CMK (cell line): ENCODE measurements at places on chromosomes 4 and X.

- no peak for DNase-seq
Observed at GRCh38 chr4:7146786-7147115, 45.6 kb upstream of the SORCS2 start.

DNA sequence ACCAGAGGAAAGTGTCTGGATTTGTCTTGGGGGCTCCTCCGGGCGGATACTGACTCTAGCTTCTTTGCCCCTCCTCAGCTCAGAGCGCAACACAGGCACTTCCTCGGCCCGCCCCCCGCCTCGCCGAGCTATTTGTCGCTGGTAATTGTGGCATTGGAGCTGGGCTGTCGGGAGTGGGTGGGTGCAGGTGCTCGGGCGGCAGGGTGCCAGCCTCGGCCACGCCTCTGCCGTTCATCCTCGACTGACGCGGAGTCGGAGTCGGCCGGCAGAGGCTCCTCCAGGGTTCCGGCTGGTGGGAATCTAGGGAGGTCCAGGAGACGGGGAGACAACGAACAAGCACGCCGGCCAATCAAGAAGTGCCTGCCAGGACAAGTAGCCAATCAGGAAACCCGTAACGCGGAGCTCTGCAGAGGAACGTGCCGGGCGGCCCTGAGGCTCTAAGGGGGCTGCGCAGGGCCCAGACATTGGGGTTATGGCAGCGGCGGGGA, 3.9 kb upstream of the SYN1 start:
- DNase-seq: no peak

DNA sequence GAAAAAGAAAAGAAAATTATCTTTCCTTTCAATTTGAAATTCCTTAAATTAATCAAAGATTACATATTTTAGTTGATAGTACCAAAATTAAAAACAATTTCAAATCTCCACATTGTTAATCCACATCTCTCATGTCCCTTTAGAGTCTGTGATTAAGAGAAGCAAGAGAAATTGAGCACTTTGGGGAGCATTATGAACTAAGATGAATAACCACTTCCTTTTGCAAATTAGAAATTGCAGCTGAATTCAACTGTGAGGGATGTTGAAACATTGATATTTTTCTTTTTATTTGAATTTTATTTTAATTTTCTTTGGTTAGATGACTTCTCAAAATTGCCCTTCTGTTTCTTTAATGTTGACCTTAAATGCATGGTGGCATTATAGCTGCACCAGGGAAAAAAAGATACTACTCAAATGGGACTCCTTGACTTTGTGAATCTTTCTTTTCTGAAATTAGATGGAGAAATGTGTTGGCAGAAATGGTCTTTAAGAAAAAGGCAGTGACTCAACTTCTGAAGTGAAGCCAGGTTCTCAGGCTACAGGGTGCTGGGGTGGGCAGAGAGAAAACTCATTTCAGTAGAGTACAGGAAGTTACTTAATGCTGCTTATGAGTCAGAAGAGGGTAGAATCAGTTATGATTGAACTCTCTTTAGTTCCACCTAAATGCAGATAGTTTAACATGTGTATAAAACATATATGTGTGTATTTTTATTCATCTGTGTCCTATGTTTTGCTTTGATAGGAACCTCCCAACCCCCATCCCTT, 92.0 kb upstream of the TNIP3 start:
- no peak for DNase-seq

GRCh38 chr4:87399148-87399547, 8.2 kb upstream of the HSD17B11 start:
- no peak for DNase-seq

DNA sequence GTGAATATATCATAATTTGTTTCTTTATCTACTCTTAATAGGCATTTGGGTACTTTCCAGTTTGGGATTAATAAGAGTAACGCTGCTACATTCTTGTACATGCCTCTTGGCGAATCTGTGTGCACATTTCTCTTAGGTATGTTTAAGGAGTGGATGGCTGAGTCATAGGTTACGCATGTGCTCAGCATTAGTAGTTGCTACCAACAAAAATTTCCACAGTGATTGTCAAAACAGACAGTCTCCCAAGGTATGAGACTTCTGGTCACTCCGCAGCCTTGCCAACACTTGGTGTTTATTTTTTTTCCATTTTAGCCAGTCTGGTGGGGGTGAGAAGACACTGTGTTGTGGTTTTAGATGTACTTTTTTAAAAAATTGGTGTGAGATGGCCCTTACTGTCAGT, 44.6 kb downstream of the FGFBP1 start:
- no peak for DNase-seq

DNA sequence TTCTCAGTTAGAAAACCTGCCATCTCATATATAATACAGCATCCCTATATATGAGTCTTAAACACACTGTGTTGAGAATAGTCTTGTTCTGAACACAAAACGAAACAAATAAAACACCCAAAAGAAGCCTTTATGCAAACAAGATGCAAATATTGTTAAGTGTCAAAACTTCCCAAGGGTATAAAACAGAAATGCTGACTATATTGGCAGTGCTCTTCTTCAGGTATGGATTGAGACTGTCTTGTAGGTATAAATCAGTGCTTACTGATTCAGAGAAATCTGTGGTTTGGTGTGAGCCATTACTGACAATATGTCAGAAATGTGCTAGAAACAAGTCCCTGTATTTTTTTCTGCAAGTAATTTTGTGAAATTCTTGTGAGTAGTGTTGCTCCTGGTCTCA, 82.8 kb upstream of the CTSO start:
- no peak for DNase-seq

DNA sequence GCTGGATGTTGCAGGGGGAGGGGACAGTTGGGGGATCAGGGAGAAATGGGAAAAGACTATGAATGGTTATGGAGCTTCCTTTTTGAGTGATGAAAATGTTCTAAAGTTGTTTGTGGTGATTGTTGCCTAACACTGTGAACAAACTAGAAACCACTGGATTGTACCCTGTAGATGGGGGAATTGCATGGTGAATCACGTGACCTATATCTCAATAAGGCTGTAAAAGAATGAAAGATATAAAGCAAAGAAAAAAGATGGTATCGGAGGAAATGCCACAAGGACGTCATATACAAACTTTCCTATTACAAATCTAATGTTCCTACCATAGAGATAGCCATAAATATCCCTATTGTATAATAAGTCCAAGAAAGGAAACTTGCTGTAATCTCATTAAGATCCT, 20.6 kb upstream of the CT55 start:
- no peak for DNase-seq

- DNase-seq: no peak
Observed at GRCh38 chrX:103417933-103418332, 41.6 kb downstream of the BEX3 start.

DNA sequence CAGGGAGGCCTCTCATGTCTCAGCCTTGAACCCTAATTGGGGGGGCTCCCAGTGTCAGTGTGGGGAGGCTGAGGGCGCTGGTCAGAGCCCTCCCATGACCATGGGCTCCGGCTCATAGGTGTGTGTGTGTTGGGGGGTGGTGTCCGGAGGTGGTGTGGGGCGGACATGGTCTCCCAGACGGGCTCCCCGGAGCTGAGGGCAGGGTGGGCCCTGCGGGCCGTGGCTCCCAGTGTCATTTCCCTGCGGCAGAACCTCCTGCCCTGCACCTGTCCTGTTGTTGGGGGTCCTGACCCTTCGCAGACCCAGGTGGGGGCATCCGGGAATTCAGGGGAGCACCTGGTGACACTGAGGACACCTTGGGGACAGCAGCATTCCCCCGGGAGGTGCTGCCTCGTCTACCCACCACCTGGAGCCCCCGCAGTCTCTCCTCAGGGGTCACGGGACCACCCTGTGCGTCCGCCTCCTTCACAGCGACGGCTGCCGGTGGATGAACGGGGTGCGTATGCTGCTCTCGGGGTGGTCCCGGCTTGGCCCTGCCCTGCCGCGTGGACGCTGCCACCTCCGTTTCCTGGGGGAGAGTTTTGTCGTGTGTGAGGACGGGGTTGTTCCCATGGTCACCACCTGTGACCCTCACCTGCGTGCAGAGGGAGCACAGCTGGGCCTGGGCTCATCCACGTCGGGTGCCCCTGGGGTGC, 14.5 kb upstream of the GTPBP6 start:
- DNase-seq: no peak

DNA sequence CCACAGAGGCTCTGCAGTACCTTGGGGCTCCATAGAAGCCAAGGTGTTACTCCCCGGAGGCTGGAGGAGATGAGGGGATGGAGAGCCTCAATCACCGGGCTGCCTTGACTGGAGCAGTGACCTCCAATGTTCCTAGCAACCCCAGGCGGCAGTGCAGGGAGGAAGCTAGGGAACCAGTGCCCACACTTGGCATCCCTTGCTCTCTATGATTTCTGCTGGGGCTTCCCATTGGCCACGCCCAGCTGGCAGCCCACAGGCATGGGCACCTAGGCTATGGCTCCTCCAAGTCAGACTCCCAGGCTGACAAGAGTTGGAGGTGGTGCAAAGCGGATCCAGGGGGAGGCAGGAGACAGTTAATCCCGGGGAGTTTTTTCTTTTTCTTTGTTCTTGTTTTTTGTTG, 229.7 kb downstream of the EVC2 start:
- no peak for DNase-seq

- DNase-seq: no peak
Observed at GRCh38 chrX:114361076-114361725, 222.7 kb upstream of the HTR2C start.

GRCh38 chrX:27976284-27976683, 5.0 kb downstream of the DCAF8L1 start:
- no peak for DNase-seq

GRCh38 chr4:75099321-75099720, 166.4 kb downstream of the PARM1 start:
- no peak for DNase-seq

GRCh38 chrX:131792356-131792749, 230.7 kb upstream of the STK26 start:
- DNase-seq: no peak

- no peak for DNase-seq
Observed at GRCh38 chr4:74758551-74759145, 35.7 kb downstream of the BTC start.

DNA sequence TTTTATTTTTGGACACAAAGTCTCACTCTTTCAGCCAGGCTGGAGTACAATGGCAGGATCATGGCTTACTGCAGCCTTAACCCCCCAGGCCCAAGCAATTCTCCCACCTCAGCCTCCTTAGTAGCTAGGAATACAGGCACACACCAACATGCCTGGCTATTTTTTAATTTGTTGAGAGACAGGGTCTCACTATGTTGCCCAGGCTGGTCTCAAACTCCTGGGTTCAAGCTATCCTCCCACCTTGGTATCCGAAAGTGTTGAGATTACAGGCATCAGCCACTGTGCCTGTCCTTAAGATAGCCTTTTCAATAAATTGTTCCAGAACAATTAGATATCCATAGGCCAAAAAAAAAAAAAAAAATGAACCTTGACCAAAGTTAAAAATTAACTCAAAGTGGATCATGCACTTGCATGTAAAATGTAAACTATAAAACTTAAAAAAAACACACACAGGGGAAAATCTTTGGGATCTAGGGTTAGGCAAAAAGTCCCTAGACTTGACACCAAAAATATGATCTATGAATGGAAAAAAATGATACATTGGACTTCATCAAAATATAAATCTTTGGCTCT, 28.6 kb upstream of the NFKB1 start:
- no peak for DNase-seq

DNA sequence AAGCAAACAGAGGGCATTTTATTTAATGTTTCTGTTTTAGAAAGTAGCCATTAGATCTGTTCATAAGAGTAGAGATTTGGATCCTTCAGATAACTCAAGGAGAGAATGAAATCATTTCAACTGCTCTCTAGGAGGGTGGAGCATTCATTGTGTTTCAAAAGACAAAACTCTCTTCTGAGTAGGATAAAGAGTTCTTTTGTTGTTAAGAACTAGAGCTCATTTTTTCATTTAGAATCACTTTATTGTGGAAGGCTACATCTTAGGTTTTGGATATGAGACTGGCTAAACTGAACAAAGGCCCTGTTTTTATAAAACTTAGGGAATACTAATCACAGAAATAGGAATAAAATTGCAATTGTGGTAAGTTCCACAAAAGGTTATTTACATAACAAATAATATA, 193.9 kb upstream of the PCDH10 start:
- DNase-seq: no peak

DNA sequence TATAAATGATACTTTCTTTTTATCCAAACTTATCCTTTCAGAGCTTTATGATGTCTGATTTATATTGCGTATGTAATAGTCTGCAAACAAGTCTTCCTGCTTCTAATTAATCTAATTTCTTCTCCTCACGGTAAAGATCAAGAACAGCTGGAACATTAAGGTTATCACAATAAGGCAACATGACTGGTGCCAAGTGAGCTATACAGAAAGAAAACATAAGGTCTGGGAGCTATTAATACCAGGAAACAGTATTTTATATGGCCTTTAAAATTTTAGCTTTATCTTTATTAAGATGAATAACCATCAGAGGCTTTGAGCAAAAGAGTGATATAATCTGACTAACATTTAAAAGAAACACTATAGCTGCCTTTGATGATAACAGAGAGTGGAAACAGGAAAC, 28.7 kb upstream of the CABS1 start:
- DNase-seq: no peak

DNA sequence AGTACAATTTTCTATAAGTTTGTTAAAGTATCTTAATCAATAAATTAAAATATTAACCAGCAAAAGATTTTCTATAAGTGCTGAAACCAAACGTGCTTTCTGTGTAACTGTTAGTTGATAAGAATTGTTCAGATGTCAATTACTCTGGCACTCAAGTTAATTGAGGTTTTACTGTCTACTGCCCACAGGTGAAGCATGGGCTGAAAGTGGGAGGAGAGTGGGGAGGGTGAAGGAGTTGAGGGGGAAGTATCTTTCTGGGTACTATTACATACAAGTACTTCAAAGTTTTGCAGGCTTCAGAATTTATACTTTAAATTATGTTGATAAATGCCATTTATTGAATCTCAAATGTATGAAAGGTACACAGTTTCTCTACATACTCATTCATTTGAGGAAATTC, 19.1 kb upstream of the CXCL3 start:
- DNase-seq: no peak

DNA sequence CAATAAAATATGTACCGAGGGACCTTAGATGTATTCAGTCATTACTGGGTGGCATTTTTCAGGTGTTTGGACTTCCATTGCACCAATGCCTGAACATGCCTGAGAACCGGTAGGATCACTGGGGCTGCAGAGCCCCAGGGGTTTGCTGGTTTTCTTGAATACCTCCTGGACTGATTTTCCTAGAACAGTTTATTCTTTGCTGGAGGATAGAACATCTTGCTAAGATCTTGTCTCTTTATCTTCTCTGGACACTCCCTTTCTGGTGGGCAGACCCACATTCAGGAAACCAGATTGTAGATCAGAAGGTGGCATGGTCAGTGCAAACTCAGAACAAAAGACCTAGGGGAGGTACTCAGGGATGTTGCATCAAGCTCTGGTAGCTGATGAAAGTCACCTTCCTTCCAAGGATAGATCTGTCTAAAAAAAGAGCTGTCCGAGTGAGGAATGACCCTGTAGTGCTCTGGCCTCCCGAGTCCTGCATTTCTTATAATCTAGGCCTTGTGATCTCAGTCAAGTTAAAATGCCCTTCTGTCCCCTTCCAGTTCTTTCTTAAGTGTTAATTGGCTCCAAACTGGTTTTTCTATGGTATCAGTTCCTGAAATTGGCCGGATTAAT, 84.8 kb downstream of the CLDN34 start:
- no peak for DNase-seq

- no peak for DNase-seq
Observed at GRCh38 chr4:165328708-165329107, 1.2 kb downstream of the MSMO1 start.
